ENCODE measurements at places on chromosomes 12 and 14.

DNA sequence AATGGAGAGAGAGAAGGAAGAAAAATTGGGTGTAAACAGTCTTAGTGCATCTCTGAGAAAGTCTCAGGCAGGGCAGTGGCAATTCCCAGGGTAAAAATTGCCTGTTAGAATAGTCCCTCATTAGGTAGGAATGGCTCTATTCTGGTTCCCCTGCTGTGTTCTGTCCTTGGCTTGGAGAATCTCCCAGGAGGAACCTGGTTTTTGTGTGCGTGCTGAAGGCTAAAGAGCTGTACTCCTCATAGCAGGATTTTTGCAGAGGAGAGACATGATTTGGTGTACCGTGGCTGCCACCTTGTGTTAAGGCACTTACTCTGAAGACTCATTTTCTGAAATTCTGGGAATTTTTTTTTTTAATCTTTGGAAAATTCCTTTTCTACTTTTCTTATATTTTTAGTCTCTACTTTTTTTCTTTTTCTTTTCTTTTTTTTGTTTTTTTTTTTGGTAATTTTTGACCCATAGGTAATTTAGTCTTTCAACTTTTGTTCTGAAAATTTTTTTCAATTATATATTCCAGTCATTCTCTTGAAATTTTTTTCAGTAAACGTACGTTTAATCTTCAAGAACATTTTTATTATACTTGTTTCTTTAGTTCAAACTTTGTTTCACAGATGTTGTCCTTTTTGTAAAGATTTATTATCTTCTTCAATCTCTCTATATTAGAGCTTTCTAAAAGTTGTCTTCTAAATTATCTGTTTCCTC lies 63.8 kb downstream of the FBXO33 start:
- no peak for DNase-seq

DNA sequence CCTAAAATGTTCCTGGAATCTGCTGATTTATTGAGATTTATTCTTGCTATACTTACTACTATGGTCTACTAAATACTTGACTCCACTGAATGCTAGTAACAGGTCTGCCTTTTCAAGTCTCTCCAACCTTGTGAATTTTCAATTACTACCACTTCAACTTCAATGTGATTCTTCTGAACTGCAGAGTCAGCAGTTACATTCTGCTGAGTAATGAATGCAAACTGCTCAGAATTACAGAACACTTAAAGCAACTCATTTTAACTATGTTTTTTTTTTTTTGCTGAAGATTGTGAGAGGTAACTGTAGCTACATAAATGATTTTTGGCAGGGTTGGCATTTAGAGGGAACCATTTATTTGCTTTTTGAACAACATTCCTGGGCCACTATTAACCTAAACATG lies 41.8 kb downstream of the ARF6 start:
- no peak for DNase-seq

DNA sequence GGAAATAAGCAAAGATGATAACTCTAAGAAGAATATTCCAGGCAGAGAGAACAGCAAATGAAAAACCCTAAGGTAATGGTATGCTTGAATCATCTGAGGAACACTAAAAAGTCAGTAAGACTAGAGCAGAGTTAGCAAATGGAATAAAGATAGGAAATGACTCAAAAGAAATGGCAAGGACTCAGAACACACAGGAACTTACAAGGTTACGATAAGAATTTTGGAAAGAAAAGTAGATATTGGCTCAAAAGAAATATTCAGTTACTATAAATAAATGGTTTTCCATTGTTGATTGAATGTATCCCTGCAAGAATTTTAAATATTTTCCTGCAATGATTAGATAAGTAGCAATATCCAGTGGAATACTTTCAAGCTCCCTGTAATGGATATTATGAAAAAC lies 705.8 kb downstream of the C12orf50 start:
- no peak for DNase-seq

DNA sequence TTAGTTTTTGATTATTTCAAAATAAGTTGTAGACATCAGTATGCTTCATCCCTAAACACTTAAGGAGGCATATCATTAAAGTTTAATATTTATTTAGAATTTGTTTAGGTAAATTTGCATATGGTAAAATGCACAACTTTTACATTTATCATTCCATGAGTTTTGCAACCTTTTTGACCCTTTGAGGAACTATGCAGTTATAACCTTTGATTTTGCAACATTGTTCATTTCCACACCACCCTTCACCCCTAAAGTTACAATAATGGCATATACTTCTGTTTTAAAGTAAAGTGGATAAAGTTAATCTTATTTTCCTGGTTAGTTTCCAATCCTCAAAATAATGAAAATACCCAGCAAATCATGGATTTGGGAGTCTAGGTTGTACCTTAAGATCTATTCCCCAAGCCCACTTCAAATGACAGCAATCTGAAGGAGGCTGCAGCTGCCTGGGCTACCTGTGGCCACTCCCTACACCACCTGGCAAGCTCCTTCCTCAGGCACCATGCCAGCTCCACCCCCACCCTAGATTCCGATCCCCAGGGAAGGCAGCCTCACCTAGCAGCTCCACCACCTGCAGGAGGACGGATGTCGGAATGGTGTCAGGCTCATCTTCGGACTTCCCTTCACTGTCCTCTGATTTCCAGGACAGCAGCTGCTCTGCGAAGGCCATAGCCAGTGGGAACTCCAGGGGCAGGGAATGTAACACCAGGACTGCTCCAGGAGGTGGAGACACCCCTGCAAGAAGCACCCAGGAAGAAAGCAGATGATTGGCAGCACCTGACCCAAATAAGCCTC lies 65.1 kb downstream of the TRAFD1 start:
- no peak for DNase-seq

DNA sequence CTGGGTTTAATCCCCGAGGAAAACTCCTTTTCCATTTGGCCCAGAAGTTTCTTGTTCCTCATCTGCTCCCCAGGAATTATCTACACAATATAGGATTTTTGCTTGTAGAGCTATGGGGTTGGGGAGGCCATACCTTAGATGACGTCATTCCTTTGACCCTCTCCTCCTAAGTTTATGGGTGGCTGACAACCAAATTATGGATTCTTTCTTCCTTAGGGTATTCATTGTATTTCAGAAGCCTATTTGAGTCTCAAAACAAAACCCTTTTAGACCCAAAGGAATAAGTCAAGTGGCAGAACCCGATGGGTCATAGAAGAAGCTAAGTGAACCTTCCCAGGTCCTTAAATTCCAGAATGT lies 14.2 kb downstream of the PROX2 start:
- DNase-seq = no peak

- DNase-seq = no peak
These were observed 49.2 kb upstream of the EIF5 start for GRCh38 chr14:103284574-103285467.
